ENCODE measurements at places on chromosomes 11 and 22.
A peak's percentile ranks its signal among the peaks of the same experiment; 100 is the strongest.

DNA sequence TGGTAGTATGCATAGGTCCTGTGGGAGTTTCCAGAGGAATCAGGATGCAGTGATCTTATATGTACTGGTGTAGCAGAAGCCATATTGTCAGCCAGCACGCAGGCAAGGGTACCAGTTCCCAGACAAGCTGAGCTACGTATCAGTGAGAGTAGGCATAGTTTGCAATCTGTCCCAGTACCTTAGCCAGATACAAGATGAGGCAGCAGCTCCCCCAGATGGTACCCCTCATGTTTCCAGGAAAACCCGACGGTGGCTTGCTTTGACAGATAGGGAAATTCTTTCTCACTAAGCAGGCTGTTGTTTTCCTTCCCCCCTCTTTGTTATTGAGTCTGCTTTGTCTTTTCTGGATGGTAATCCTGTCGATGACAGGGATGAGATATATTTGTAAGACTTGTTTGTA is 109.7 kb upstream of the RRM1 start:
- peak; percentile 38 for DNase-seq

DNA sequence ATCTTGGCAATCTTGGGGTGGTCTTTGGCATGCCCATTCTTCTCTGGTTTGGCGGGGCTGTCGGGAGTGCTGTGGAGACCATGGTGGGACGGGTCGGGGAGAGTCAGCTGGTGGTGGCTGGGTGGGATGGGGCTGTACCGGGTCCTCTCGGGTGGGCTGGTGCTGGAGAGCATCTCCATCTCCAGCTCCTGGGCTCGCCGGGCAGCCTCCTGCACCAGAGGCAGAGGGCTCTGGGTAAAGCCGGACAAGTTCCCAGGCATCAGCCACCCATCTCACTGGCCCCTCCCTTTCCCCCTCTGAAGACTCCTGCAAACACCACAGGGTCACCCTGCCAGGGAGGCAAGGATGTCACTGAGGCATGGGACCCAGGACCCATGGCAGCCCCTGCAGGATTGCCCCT is 25.1 kb downstream of the ANKK1 start:
- DNase-seq = no peak

- DNase-seq = no peak
Measured at GRCh38 chr11:96051820-96052219, 127.9 kb upstream of the MTMR2 start.

GRCh38 chr11:19774817-19775580 is 62.4 kb downstream of the NAV2 start:
- no peak for DNase-seq

- DNase-seq = no peak
Measured at GRCh38 chr11:86933891-86934581, 21.2 kb downstream of the FZD4 start.

GRCh38 chr11:134566311-134566710 is 154.3 kb upstream of the B3GAT1 start:
- DNase-seq = no peak

DNA sequence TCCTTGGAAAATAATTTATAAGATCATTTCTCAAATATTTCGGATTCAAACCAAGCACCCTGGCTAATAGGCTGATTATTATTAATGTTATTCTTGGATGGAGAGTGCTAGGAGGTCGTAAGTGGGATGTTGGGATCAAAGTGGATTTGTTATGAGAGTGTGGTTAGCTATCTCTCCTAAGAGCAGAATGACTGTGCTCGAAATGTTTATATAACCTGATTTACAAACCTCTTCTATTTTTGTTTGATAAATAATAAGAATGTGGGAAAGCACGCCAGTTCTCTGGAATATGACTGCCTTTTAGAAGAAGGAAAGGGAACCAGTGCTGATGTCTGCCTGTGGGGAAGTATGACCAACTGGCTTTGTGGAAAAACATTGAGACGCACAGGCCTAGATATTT is 527.5 kb downstream of the NTM start:
- DNase-seq = no peak

GRCh38 chr11:130175898-130176297 is 16.3 kb downstream of the ST14 start:
- no peak for DNase-seq

- DNase-seq = no peak
Measured at GRCh38 chr22:32448980-32449379, 15.3 kb downstream of the BPIFC start.

DNA sequence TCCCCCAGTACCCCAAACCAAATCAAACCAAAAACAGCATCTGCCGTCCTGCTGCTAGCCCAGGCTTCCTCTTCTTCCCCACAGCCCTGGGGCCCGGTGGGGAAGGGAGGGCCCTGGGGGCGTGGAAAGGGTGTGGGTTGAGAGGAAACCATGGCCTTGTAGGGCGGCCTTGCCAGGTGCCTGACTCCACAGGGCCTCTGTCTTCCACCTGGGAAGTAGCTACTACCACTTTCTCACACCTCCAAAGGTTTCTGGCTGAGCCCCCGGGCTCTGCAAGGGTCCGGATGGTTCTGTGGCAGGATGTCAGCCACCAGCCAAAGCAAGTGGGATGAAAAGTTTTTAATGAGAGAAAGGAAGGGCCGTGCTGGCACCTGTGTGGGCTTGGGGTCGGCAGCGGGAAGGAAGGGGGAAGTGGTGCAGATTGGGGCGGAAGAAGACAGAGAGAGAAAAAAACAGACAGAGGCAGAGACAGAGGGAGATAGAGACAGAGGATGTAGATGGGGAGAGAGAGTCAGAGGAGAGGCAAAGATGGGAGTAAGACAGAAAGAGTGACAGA is 10.5 kb downstream of the TPST2 start:
- DNase-seq = peak; percentile 52

- DNase-seq = no peak
Measured at GRCh38 chr11:35274909-35275785, 136.2 kb downstream of the CD44 start.

DNA sequence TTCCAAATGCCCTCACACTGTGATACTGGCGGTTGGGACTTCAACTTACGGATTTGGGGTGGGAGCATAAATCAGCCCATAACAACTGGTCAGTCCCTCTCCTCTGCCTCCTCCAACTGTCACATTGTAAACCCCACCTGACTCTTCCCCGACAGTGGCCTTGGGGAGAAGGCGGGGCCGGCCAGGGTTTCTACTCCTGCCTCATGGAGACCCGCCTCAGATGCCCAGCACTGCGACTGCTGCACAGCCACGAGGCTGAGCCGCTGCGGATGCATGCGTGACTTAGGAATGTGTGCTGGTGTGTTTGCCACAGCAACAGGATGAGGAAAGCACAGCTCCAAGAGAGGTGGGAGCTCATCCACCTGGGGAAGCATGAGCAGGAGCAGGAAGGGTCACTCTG is 914.2 kb downstream of the NTM start:
- no peak for DNase-seq

DNA sequence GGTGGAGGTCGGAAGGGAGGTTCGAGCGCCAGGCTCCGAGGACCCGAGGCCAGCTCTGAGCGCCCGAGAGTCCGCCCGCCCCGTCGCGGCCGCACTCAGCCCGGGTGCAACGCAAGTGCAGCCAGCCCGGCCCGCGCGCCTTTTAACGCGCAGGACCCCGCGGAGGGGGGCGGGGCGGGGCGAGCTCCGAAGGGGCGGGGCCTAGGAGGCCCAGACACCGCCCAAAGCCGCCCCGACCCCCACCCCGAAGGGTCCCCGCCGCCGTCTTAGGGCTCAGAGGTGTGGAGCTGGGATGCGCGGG is at the start of gene PHOX2A:
Gene PHOX2A (minus strand): TSS at position 117 of the 301 bp plus-strand sequence. CDS start 172 bp downstream, outside the sequence.
- DNase-seq = no peak

DNA sequence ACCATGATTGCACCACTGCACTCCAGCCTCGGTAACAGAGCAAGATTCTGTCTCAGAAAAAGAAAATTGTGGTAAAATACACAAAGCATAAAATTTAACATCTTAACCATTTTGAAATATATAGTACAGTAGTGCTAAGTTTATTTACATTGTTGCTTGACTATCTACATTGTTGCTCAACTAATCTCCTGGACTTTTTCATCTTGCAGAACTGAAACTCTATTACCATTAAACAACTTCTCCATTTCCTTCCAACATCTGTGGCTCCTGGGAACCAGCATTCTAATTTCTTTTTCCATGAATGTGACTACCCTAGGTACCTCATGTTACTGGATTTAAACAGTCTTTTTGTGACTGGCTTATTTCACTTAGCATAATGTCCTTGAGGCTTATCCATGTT is 13.5 kb upstream of the VWA5A start:
- no peak for DNase-seq

- no peak for DNase-seq
Measured at GRCh38 chr11:62132689-62133293, 9.0 kb downstream of the INCENP start.

DNA sequence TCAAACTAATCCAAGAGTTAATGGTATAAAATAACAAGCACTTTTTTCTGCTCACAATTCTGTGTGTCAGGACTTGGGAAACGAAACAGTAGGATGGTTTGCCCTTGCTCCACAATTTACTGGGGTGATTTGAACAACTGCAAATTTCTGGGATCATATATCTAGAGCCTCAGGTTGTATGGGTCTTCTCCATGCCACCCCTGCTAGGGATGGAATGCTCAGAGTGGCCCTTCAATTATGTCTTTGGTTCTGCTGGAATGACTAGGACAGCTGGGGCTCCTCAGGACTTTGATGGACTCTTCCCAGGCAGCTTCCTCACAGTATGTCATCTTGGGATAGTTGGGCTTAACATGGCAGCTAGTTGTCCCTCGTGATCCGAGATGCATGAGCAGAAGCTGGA is 223.0 kb upstream of the ANO5 start:
- DNase-seq = no peak

GRCh38 chr11:47714554-47715081 is 551 bp downstream of the AGBL2 start:
- no peak for DNase-seq

GRCh38 chr22:33599596-33599995 is 320.7 kb downstream of the LARGE1 start:
- no peak for DNase-seq

- peak; percentile 34 for DNase-seq
Measured at GRCh38 chr22:25736378-25737011, 5.5 kb upstream of the MYO18B start.

GRCh38 chr11:71307811-71308645 is 55.7 kb upstream of the SHANK2 start:
- DNase-seq = no peak

DNA sequence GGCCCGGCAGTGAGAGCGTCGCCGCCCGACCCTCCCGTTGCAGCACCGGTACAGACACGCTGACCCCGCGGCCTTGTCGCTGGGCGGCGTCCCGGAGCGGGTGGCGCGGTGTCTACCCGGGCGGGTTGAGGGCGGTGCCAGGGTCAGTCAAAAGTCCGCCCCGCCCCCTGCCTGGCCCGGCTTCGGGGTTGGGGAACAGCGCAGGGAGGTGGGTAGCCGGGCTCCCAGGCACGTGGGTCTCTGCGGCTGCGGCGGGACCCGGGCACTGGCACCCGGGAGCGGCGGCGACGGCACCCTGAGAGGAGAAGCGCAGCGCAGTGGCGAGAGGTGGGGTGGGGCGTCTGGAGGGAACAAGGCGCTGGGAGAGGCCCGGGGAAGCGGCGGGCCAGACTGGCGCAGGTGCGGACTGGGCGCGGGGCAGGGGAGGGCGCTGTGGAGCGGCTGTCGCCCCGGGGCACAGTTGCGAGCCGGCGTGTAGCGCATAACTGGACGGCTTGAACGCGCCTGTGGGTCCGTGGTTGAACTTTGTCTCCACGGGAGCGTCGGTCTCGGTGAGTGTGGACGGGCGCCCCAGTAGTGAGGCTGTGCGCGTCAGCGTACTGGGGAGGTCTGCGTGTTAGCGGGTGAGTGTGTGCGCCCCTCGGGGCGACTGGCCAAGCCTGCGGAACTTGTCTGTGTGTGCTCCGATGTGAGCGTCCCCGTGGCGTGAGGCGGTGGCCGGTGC is at the start of gene P2RY2:
Gene P2RY2 (plus strand): TSS at position 176 of the 724 bp plus-strand sequence. CDS start 15,879 bp downstream, outside the sequence.
- DNase-seq = no peak

DNA sequence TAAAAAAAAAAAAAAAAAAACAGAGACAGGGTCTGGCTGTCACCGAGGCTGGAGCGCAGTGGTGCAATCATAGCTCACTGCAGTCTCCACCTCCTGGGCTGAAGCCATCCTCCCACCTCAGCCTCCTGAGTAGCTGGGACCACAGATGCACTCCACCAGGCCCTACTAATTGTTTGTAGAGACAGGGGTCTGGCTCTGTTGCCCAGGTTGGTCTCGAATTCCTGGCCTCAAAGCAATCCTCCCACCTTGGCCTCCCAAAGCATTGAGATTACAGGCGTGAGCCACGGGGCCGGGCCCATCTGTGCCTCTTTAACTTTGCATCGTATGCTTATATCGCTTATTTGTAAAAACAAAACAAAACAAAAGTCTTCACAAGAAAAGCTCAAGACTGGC is 3.1 kb downstream of the CPT1A start:
- no peak for DNase-seq

- DNase-seq = no peak
Measured at GRCh38 chr11:73907191-73907590, 30.4 kb downstream of the PAAF1 start.

DNA sequence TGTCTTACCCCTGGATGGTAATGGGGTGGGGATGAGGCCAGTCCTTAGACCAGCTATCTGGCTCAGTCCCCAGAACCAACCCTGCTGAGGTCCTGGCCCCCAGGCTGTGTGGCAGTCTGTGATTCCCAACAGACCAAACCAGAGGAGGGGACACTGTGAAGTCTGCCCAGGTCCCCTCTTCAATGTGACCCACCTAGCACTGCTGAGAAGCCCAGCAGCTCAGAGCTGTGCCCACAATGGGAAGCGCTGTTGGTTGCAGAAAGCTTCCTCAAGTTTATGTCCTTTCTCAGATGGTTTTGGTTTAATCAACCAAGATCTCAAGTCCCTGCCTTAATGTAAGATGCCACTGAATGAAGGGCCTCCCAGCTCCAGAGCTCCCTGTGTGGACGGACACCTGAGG is 114.7 kb upstream of the IGLL5 start:
- no peak for DNase-seq

- DNase-seq = no peak
Measured at GRCh38 chr11:133305208-133305956, 226.9 kb downstream of the OPCML start.

GRCh38 chr11:6618117-6619003 is 862 bp downstream of the TPP1 start:
- peak; percentile 80 for DNase-seq

GRCh38 chr11:12845163-12845562 is 164.0 kb upstream of the RASSF10 start:
- DNase-seq = no peak

DNA sequence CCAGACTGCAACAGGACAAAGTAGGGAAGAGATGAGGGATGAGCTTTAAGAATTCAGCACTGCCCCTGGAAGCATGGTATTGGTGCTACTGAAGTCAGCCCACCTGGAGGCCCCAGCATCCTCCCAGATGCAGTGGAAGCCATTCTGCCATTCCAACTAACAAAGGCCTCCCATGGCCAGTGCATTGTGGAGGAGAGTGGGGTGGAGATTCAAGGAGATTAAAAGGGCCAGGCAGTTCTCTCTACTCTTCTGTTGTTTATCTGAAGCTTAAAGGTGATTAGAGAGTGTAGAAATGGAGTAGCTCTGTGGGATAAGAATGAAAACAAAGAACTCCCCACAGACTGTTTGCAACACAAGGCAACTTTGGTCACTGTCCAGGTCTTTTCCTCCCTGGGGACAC is 24.1 kb upstream of the TSKU start:
- no peak for DNase-seq

DNA sequence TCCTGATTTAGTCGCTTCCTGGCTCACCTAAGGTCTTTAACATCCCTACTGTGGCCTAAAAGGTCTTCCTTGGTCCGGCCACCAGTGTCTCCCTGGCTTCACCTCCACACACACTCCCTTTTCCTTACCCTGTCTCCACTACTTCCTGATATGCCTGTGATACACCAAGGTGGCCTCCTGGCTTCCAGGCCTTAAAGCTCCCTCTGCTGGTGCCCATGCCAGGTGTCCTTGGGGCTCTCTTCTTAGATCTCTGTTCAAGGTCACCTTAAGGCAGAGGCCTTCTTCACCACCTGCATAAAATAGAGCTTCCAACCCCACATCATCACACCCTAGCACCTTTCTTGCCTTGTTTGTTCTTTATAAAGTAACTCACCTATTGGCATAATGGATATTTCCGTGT is 787.7 kb downstream of the NTM start:
- no peak for DNase-seq

Data from CD4-positive, alpha-beta T cell treated with Interleukin-6 at 100 ng/mL for 8 hours (primary cell).